ENCODE measurements at places on chromosomes 2 and 18. TPM values are rescaled to one million over a fixed set of nuclear protein-coding genes. Genes with fewer than 3 reads are reported as not detected.

GRCh38 chr2:88159955-88160415, 10.2 kb upstream of the THNSL2 start:
- no peaks in the 10 kb centered on the region for H3K27me3 ChIP-seq
- H3K4me1 ChIP-seq, result no peaks in the 10 kb centered on the region
- H3K27ac ChIP-seq, result no peak overlapping the region
- DNase-seq, result peak; percentile 54
- no peaks in the 10 kb centered on the region for H3K36me3 ChIP-seq
- no peak overlapping the region for H3K4me3 ChIP-seq

The CREG2 gene
- polyA plus RNA-seq, result not detected

The ATP8B1 gene
- 0.24 TPM for polyA plus RNA-seq

GRCh38 chr2:101696272-101697123, 1.0 kb upstream of the MAP4K4 start:
- H3K4me1 ChIP-seq, result peaks cover 42% of the 10 kb centered on the region
- DNase-seq, result no peak
- H3K27me3 ChIP-seq, result no peaks in the 10 kb centered on the region
- peak overlapping the region; percentile 27 for H3K4me3 ChIP-seq
- H3K27ac ChIP-seq, result peak overlapping the region; percentile 52

The CDK5R2 gene
- polyA plus RNA-seq, result not detected

GRCh38 chr18:27501671-27502070, 316.6 kb upstream of the CHST9 start:
- no peaks in the 10 kb centered on the region for H3K36me3 ChIP-seq
- H3K4me3 ChIP-seq, result no peak overlapping the region
- no peaks in the 10 kb centered on the region for H3K4me1 ChIP-seq

GRCh38 chr18:25225151-25225550, 126.8 kb downstream of the ZNF521 start:
- no peaks in the 10 kb centered on the region for H3K27me3 ChIP-seq
- H3K4me3 ChIP-seq, result no peak overlapping the region
- no peak for DNase-seq
- no peak overlapping the region for H3K27ac ChIP-seq
- H3K36me3 ChIP-seq, result no peaks in the 10 kb centered on the region

DNA sequence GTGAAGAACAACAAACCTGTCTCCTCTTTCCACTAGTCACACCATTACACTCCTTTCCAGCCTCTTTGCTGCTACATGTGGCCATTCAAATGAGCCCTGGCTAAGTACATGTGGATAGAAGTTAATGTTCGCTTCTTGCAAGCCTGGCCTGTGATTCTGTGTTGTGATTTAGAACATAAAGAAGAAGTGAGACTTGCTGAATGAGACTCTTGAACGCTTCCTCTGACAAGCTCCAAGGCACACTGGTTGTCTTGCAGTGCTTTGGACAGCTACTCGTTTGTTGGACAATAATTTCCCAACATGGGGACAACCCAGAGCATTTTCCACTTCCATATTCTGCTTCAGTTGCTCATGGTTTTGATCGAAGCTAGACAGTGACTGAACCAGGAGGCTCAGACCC, 57.3 kb downstream of the CCDC74A start:
- H3K4me3 ChIP-seq, result no peak overlapping the region
- H3K36me3 ChIP-seq, result no peaks in the 10 kb centered on the region
- no peaks in the 10 kb centered on the region for H3K4me1 ChIP-seq
- H3K27ac ChIP-seq, result no peak overlapping the region

GRCh38 chr2:203722411-203722810, 16.0 kb downstream of the CD28 start:
- peak overlapping the region; percentile 52 for H3K27ac ChIP-seq
- peaks cover 98% of the 10 kb centered on the region for H3K4me1 ChIP-seq
- no peak for DNase-seq
- peak overlapping the region; percentile 45 for H3K4me3 ChIP-seq
- H3K27me3 ChIP-seq, result no peaks in the 10 kb centered on the region

DNA sequence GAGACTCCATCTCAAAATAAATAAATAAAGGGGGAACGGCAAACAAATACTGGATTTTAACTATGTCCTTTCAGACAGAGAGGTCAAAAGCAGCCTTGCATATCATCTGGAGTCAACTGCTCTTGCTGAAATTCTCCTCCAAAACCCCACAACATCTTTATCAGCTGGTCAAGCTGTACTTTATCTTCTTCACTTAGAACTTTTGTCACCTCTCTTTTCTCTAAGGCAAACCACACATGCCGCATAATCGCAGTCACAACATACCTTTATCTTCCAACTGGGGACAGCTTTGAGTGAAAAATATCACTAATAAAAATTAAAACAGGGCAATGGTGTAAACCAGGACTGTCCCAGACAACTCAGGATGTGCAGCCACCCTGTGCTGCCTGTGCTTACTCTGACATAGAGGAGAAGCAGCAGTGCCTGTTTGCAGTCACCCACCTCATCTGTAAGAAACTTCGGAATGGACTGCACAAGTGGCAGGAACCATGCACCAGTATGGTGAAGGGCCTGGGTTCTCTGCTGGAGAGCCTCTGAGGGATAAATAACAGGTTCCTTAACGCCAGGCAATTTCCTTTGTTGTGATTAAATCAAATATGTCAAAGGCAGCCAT, 6.2 kb downstream of the MPPE1 start:
- no peak for DNase-seq
- no peaks in the 10 kb centered on the region for H3K27me3 ChIP-seq
- no peak overlapping the region for H3K27ac ChIP-seq
- peaks cover 23% of the 10 kb centered on the region for H3K36me3 ChIP-seq
- H3K4me3 ChIP-seq, result no peak overlapping the region

The SERPINB4 gene
- polyA plus RNA-seq, result not detected

The EN1 gene
- polyA plus RNA-seq, result not detected

DNA sequence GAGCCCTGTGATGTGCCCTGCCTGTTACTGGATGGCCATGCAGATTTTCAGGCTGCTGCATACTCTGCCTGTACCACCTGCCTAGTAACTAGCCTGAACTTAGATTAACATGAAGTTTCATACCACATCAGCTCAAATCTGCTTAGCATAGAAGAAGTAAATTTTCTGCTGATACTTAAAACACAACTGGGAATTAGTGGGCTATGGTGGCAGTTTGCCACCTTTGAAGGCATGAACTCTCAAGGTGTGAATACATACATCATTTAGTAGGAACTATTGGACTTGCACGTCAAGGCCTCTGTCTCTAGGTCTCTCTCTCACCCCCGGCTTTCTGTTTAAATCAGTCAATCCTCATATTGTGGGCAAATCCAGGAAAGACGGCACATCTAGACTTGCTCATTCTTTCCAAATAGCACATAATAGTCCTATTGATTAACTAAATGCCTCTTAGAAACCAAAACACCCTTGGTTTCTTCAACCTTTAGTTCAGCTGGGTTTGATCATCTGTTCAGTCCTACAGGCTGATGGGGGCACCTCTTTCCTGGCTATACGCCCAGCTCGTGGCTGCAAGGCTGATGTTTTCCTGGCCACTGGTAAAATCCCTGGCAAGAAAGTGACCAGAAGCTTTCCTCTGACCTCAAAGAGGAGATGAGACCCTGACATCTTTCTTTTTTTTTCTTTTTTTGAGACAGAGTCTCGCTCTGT, 58.4 kb downstream of the ALPK2 start:
- H3K4me3 ChIP-seq, result no peak overlapping the region
- DNase-seq, result no peak
- no peaks in the 10 kb centered on the region for H3K27me3 ChIP-seq
- H3K4me1 ChIP-seq, result no peaks in the 10 kb centered on the region

The CPO gene
- polyA plus RNA-seq, result not detected

DNA sequence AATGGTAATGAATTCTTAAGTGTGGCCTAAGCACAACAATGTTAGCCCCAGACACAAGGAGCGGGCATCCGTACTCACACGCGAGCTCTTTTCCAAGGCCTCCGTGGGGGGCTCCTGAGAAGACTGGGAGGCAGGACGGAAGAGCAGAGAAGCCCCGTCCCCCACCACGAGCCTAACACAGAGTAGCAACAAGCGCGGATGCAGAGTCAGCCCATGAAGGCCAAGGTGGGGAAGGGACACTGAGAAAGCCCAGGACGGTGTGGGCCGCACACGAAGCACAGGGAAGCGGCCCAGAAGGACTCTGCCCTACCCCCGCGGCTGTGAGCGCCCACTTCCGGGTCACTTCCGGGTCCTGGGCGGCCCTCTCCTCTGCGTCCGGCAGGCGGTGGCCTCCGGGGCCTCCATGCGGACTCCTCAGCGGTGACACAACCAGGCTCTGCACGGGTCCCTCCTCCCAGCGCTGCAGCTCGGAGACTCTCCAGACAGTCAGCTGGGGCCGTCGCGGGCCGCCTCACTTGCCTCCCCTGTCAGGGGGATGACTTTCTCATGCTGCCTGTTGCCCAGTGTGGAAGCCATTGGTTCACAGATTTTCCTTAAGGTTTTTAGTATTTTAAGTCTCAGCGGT, 151.5 kb downstream of the MTCL1 start:
- no peaks in the 10 kb centered on the region for H3K4me1 ChIP-seq
- H3K36me3 ChIP-seq, result no peaks in the 10 kb centered on the region
- no peak overlapping the region for H3K4me3 ChIP-seq
- no peak overlapping the region for H3K27ac ChIP-seq

DNA sequence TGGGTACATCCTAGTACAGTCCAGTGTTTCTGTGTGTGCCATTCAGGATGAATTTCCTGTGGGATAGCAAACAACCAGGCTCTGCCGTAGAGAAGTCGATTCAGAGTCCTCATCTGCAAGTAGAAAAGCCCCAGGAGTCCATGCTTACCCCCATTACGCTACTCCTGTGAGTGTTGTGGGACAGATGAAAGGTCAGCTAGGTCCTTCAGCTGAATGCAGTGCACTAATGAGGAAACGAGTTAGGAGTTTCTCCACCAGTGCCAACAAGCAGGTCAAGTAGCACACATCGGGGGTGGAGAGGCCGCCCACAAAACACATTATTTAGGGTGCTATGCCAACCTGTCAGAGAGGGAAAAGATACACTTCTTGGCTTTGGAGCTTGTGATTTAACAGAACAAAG, 2.5 kb upstream of the GPR39 start:
- no peaks in the 10 kb centered on the region for H3K4me1 ChIP-seq
- no peaks in the 10 kb centered on the region for H3K36me3 ChIP-seq

- no peak for DNase-seq
- no peak overlapping the region for H3K4me3 ChIP-seq
- no peaks in the 10 kb centered on the region for H3K27me3 ChIP-seq
Observed at GRCh38 chr2:142299021-142299420, 168.2 kb upstream of the LRP1B start.

- no peaks in the 10 kb centered on the region for H3K27me3 ChIP-seq
- H3K4me1 ChIP-seq, result peaks cover 16% of the 10 kb centered on the region
- peak within 1 kb of the TSS; percentile 74 for H3K27ac ChIP-seq
- no peaks in the 10 kb centered on the region for H3K36me3 ChIP-seq
- peak; percentile 91 for DNase-seq
Observed at GRCh38 chr2:55693181-55694125, at the start of gene PNPT1. Gene PNPT1 (minus strand): TSS chr2:55693844. CDS start chr2:55693823, 21 bp downstream.

The OXER1 gene
- not detected for polyA plus RNA-seq

GRCh38 chr2:174247474-174248186, 702 bp downstream of the OLA1 start:
- H3K4me3 ChIP-seq, result peak overlapping the region; percentile 84
- peak overlapping the region; percentile 78 for H3K27ac ChIP-seq
- no peaks in the 10 kb centered on the region for H3K36me3 ChIP-seq
- no peak for DNase-seq

- H3K4me3 ChIP-seq, result no peak overlapping the region
- no peak overlapping the region for H3K27ac ChIP-seq
- no peak for DNase-seq
- H3K4me1 ChIP-seq, result no peaks in the 10 kb centered on the region
Observed at GRCh38 chr18:79750980-79751571, 46.7 kb upstream of the KCNG2 start.

GRCh38 chr2:194363878-194364277, 1293.1 kb upstream of the SLC39A10 start:
- no peaks in the 10 kb centered on the region for H3K27me3 ChIP-seq
- no peak overlapping the region for H3K27ac ChIP-seq
- no peaks in the 10 kb centered on the region for H3K36me3 ChIP-seq
- no peak overlapping the region for H3K4me3 ChIP-seq
- no peak for DNase-seq

DNA sequence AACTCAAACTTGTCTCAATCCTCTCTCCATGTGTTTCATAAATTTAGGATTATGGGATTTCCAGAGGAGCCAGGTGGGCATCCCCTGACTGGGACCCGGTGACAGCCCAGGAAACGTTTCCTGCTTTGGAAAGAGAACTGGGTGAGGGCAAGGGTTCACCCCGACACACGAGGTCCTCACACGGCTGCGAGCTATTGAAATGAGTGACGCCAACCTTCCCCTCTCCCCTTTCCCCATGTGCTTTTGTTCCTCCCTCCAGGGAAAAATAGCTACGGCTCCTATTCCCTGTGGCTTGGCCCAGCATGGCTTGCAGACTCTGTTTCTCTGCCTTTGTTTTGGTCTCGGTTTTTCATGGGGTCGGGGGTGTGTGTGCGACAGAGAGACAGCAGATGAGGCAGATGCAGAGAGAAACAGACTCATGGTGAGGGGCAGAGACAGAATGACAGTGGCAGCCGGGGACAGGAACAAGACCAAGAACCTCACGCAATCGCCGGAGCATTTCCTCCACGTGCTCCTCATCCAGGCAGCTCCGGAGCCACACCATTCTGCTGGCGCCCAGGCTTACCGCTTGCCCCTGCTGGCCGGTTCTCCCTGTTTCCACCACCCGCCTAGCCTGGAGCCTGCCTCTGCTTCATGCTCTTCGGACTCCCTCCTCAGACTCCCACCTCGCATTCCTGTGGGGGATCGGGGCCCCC, 238.5 kb downstream of the DYSF start:
- peak; percentile 4 for DNase-seq
- no peaks in the 10 kb centered on the region for H3K27me3 ChIP-seq
- no peak overlapping the region for H3K4me3 ChIP-seq
- no peaks in the 10 kb centered on the region for H3K36me3 ChIP-seq
- H3K4me1 ChIP-seq, result no peaks in the 10 kb centered on the region

GRCh38 chr2:35973132-35973736, 382.3 kb upstream of the CRIM1 start:
- H3K27ac ChIP-seq, result no peak overlapping the region
- H3K27me3 ChIP-seq, result no peaks in the 10 kb centered on the region
- no peaks in the 10 kb centered on the region for H3K36me3 ChIP-seq
- peak; percentile 8 for DNase-seq

The ADI1 gene
- 52.5 TPM for polyA plus RNA-seq

DNA sequence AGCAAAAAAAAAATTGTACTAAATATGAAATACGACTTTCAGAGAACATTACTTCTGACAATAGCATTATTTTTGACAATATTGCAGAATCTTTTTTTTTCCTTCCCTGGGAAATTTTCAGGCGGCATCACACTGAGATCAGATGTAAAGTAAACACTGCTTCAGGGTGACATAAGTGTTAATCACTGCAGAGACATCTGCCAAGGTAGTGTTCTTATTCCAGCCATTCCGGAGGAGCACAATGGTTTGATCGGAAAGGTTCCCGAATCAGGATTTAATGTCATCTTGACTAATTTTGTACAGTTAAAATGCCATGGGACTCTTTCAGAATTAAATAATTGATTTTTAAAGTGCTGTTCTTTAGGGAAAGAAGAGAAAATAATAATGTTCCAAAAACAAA, 56.7 kb upstream of the ZNF236 start:
- H3K27ac ChIP-seq, result no peak overlapping the region
- no peaks in the 10 kb centered on the region for H3K36me3 ChIP-seq
- peaks cover 11% of the 10 kb centered on the region for H3K4me1 ChIP-seq

GRCh38 chr2:120915670-120916069, 180.0 kb downstream of the GLI2 start:
- H3K27me3 ChIP-seq, result no peaks in the 10 kb centered on the region
- H3K4me1 ChIP-seq, result no peaks in the 10 kb centered on the region
- H3K36me3 ChIP-seq, result no peaks in the 10 kb centered on the region
- H3K27ac ChIP-seq, result no peak overlapping the region
- DNase-seq, result no peak

- H3K27ac ChIP-seq, result no peak overlapping the region
- H3K4me1 ChIP-seq, result no peaks in the 10 kb centered on the region
- no peak for DNase-seq
- H3K27me3 ChIP-seq, result no peaks in the 10 kb centered on the region
- H3K4me3 ChIP-seq, result no peak overlapping the region
- H3K36me3 ChIP-seq, result no peaks in the 10 kb centered on the region
Observed at GRCh38 chr18:49656073-49656692, 94.3 kb downstream of the LIPG start.
